Suppressor macrophage treated with lipopolysaccharide for 1 hour (primary cell): ENCODE measurements at places on chromosomes 12 and 14.
A peak's percentile ranks its signal among the peaks of the same experiment; 100 is the strongest.

- DNase-seq: peak; percentile 22
Observed at GRCh38 chr14:96497586-96497985, 4.6 kb upstream of the PAPOLA start.

DNA sequence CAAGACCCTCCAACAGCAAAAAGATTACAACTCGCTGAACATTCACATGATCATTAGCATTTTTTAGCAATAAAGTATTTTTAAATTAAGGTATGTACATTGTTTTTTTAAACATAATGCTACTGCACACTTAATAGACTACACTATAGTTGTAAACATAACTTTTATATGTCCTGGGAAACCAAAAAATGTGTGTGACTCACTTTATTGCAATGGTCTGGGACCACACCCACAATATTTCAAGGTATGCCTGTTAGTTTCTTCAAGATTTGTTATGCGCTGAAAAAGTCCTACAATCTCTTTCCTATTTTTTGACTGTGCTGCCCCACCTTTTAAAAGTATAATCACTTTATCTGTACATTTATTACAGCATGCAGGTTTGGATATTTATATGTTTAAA lies 30.4 kb upstream of the PCNX4 start:
- DNase-seq: no peak

DNA sequence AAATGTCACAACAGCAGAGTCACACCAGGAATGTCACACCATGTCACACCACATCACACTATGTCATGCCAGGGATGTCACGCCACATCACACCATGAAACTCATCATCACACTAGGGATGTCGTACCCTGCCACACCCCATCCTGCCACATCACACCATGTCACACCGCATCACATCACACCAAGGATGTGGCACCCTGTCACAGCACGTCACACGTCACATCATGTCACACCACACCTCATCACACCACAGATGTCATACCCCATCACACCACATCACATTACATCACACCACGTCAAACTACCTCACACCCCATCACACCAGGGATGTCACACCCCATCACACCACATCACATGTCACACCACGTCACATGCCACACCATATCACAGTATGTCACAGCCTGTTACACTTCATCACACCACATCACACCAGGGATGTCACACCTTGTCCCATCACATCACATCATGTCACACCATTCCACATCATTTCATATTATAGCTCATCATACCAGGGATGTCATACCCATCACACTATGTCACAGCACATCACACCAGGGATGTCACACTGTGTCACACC lies 90.9 kb downstream of the TMEM121 start:
- no peak for DNase-seq

DNA sequence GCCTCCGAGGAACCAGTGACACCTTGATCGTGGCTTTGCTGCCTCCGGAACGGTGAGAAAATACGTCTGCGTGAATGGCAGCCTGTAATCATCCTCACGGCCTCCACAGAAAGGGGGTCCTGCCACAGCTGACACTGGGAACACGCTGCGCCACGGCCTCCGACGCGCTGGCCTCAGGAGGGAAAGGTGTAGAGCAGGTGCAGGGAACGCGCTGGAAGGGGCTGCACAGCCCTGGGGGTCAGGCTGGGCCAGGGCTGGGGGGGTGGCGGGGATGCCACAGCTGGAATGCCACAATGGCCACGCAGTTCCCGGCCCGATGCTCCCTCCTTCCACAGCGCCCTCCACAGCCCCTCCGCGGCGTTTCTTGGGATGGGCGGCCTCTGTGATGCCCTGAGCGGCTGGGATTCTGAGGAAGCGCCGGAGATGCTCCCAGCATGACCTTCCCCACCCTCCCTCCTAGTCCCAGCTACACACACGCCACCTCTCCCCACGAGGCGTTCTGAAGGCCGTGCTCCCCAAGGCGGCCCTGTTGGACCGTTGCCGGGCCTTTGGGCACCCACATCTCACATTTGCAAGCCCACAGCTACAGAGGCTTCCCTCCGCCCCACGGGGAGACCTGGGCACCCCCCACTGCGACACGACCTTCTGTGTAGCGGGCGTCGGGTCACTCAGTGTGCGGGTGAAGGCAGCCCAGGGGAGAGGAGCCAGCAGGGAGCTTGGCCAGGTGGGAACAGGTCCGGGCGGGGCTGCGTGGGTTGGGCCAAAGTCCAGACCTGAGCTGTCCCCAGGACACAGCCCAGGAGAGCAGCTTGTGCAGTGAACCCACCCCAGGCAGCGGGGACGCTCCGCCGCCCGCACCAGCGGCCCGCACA lies 31.8 kb upstream of the GALNT9 start:
- no peak for DNase-seq

GRCh38 chr12:120388691-120389481 lies 19.9 kb upstream of the MSI1 start:
- no peak for DNase-seq

- no peak for DNase-seq
Observed at GRCh38 chr12:13343375-13343774, 146.8 kb downstream of the EMP1 start.

GRCh38 chr12:102824218-102824835 lies 92.7 kb downstream of the PAH start:
- no peak for DNase-seq

GRCh38 chr12:82438356-82438755 lies 80.0 kb downstream of the METTL25 start:
- DNase-seq: no peak

DNA sequence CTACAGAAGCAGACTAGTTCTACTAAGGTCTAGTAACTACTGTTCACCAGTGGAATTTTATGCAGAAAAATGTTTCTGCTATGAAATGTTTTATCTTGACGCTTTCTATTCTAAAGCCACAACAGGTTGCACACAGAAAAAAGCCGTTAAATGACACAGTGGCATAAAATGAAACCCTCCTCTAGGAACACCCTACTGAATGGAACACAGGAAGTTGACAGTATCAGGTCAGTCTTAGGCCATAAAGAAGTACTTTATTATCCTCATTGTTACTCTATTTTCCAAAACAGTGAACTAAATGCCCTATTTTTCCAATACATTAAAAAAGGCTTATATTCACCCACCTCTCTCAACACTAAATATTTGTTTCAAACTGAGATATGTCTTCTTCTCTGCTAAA lies 21.9 kb downstream of the EPS8 start:
- no peak for DNase-seq

DNA sequence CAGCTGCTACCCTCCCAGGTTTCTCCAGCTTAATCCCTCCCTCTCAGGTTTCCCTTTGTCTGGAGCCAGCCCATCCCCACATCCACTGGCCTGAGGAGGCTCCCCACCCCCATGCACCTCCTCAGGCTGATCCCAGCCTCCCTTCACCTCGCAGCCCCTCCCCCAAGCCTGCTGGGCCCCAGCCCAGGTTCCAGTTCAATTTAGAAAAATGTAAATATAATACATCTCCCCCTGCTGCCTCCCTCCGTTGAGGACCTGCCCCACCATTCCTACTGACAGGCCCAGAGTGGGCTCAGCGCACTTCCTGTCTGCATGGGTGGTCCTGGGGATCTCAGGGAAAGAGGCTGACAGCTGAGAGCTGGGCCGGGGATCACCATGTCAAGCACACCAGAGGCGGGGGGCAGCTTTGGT lies 155.8 kb downstream of the NTF3 start:
- DNase-seq: no peak

DNA sequence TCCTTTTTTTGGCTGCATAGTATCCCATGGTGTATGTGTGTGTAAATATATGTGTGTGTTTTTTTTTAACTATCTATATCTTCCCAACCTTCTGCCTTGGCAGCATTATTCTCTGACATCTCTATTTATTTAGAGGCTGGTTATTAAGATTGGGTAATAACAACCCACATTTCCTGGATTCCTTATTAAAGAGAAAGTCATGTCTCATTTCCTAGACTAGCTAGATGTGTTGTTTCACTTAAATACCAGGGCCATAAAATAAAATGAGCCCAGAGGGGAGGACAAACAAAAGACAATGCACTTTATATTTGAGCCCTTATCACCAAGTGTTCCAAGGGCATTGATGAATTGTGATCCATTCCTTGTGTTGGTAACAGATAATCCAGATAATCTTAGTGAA lies 169.1 kb downstream of the SLC5A8 start:
- no peak for DNase-seq

DNA sequence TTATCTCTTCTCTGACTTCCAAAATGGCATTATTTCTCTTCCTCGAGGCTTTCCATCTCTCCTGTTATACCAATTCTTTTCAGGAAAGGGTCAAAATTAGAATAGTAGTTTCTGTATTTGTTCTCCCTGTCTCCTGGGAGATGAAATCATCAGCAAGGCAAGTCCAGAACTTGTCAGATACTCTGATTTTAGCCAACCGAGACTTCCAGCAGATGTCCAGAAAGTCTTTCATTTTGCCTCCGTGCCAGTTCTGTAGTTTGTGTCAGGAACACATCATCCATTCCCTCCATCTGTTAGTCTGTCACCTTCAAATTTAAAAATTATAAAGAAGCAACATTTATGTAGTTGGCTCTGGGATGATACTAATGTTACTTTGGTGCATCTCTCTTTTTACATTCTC lies 275.7 kb downstream of the CCDC59 start:
- DNase-seq: no peak

- DNase-seq: no peak
Observed at GRCh38 chr14:76837524-76837923, 11.3 kb downstream of the LRRC74A start.

DNA sequence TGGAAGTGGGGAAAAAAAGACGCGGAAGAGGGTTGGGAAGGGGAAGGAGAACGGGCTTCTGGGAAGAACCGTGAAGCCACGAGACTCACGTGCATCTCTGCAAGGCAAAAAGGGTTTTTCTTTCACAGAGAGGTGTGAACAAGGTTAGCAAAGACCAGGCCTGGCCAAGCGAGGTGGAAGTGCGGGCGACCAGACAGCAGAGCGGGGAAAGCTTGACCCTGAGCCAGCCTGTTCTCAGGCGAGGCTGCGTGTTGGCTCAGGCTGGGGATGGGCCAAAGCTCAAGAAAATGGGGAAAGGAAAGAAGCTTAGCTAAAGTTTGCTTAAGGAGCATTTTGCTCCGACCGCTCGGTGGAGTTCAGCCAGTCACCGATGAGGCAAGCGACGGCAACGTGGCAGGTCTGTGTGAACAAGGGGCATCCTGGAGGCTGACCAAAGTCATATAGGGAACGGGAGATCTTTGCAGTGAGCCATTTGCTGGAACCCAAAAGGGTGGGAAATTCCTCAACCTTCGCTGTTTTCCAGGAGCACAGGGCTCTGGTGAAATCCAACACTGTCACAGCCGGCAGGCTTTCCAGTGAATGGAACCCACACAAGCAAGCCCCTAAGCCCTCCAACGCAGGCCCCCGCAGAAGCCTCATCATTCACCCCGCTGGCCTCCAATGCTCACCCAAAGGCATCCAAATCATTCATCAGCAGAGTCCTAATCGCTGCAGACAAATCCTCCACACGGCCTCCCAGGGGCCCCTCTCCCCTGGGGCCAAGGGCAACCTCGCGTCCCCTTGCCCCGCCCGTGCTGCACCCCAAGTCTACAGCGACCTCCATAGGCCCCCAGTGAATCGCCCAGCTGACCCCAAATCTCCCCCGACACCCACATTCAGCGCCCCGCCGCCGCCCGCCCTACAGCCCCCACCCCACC lies 754 bp downstream of the ZNF605 start:
- peak; percentile 52 for DNase-seq

DNA sequence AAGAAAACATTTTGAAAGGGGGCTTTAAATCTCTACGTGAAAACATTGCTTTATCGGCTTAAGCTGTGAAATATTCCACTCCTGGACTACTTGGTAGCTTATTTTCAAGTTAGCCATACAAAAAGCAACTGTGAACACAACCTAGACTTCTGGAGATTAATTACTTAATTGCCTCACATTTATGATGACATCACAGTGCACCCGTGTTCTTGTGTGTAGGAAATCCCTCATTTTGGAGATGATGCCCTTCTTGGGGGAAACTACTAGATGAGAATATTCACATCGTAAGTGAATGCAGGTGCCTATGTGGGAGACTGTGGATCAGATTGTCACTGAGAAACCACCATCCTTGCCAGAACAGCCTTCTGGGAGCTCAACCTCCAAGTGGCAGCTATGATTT lies 10.5 kb upstream of the B4GALNT3 start:
- DNase-seq: no peak

- no peak for DNase-seq
Observed at GRCh38 chr12:48349471-48349870, 1.2 kb downstream of the ZNF641 start.
